ENCODE measurements at places on chromosomes 6 and 20.

DNA sequence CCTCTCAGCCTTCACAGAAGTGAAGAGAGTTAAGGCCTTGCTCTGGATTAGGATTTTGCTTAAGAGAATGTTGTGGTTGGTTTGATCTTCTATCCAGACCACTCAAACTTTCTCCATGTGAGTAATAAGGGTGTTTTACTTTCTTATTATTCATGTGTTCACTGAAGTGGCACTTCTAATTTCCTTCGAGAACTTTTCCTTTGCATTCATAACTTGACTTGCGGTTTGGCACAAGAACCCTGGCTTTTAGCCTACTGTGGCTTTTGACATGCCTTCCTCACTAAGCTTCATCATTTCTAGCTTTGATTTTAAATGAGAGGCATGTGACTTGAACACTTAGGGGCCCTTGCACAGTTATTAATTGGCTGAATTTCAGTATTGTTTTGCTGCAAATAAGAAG is 166.1 kb upstream of the OPRM1 start:
- no peak for DNase-seq

GRCh38 chr6:152136449-152136825 is 329.0 kb downstream of the ESR1 start:
- DNase-seq: no peak

- no peak for DNase-seq
Measured at GRCh38 chr6:14924126-14925024, 321.5 kb upstream of the JARID2 start.

GRCh38 chr6:163427498-163428254 is 13.2 kb downstream of the QKI start:
- DNase-seq: peak; percentile 80

Measured in suppressor macrophage treated with lipopolysaccharide for 4 hours (primary cell).